Activated CD4-positive, alpha-beta memory T cell treated with anti-CD3 and anti-CD28 coated beads, Interleukin-2, amount 10 ng/mL, durations not matched to agents 7 days and 5 days (primary cell): ENCODE measurements at places on chromosomes 11 and 22. TPM values are rescaled to one million over a fixed set of nuclear protein-coding genes. Genes with fewer than 3 reads are reported as not detected.
A peak's percentile ranks its signal among the peaks of the same experiment; 100 is the strongest.

GRCh38 chr11:119699227-119699626 is 29.8 kb downstream of the NECTIN1 start:
- no peak for DNase-seq

HIC2 gene
- 4.0 TPM for total RNA-seq

KIRREL3 gene
- total RNA-seq = not detected

ADM2 gene
- 8.8 TPM for total RNA-seq

CRYBB2 gene
- total RNA-seq = not detected

DNA sequence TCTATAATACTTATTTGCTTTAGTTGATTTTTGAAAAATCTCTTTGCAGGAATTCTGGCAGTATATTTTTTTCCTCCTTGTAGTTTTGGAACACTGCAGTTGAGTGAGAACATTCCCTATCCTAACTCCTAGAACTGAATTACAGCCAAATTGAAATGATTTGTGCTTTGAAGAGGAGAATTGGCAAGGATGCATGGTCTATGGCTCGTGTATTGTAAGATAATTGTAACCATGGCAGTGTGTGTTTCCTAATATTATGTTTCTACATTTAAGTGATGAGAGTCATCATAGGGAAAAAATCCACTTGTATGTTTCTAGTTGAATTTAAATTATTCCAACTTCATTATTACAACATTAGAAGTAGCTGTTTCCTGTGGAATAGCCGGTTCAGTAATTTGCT is 80.9 kb upstream of the MYO18B start:
- DNase-seq = no peak

P2RX6 gene
- total RNA-seq = 0.08 TPM

USH1C gene
- not detected for total RNA-seq

DNA sequence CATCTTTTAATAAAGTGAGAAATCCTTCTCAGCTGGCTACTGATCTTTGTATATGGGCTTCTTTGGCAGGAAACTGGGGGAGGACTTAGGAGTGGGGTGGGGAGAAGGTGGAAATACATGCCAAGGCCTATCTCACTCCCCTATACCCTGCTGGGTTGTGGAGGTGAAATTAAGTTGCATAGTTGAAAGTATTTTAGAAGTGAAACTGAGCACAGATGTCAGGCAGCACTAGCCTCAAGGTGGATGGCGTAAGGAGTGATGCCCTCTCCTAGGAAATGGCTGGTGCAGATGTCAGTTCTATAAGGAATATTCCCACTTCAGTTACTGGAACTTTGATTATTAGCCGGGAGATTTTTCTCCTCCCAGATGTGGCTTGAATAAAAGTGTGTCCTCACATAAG is 46.3 kb downstream of the NNMT start:
- DNase-seq = no peak

DNA sequence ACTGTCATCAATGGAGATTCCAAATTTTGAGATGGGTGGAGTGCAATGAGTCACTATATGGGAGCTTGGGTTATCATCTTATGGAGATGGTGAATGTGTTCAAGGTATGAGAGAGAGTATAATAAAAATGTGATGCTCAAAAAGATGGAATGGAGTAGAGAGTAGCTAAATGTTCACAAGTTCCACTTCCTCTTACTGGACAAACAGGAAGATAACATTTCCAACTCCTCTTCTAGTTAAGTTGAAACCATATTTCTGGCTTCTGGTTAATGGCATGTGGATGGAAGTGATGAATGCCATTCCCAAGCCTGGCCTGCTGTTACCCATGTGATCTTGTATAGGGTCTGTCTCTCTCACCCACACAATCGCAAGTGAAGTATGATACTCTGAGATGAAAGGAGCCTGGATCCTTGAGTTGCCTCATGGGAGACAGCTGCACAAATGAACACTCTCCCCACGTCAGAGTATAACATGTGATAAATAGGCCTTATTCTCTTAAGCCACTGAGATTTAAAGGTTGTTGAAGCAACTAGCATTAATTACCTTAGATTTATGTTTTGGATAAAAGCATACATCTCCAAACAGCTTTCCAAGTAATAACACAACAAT is 111.0 kb downstream of the RAB38 start:
- DNase-seq = no peak

GRCh38 chr22:34914846-34915245 is 151.1 kb upstream of the ISX start:
- no peak for DNase-seq

DNA sequence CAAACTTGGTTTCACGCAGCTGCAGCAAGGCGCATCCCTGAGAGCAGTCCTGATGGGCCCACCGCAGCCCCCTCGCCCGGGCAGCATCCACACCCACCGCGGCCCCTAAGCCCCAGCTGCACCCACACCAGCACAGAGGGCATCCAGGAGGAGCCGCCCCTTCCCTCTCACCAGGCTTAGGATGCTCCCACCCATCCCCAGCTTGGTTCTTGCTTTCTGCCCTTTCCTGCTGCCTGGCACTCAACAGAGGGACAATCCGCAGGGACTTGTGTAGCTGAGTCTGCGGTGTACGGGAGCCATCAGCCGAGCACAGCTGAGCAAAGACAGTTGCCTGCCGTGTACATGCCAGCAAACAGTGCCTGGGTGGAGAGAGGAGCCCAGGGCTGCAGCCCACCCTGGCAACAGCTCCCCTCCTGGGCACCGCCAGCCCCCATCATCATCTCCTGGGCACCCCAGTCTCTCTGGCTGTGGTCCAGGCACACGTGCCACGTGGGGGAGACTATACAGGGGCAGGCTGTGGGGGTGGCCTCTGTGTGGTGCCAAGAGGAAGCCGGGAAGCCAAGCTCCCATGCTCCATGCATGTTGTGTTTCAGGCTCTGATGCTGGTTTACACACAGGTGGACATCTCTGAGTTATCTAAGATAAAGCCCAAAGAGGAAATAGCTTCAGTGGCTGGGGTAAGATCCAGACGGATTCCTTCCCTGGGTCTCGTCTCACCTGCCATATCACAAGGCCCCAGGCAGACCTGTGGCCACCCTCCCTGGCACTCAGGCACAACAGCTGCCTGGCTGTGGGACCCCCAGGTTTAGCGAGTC is 36.0 kb upstream of the GNB1L start:
- no peak for DNase-seq

GRCh38 chr22:37898441-37899181 is 7.5 kb upstream of the MICALL1 start:
- DNase-seq = no peak

HTR3B gene
- not detected for total RNA-seq

- DNase-seq = no peak
Measured at GRCh38 chr11:110565357-110566336, 135.9 kb downstream of the FDX1 start.

DNA sequence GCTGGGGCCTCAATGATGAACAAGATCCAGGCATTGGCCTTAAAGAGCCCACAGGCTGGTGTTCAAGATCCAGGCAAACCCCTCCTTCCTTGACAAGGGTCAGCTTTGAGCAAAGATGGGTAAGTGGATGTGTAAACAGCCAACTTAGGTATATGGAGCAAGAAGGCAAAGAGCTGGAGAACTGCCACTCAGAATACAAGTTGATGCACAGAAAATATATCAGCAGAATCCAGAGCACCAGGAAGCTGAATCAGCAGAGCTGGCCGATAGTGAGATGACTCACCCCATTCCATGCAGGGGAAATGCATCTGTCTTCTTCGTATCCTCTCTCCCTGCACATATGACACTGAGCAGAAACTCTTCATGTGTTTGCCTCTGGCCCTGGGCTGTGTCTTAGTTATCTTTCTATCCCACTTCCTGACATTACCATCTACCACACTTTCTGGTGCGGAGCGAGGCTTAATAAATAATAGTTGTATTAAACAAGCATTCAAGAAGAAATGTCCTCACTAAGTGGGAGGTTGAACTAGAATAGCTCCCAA is 57.8 kb downstream of the ENDOD1 start:
- DNase-seq = peak; percentile 26

PDGFD gene
- total RNA-seq = not detected

GRCh38 chr22:28883917-28884746 is 760 bp downstream of the ZNRF3 start:
- DNase-seq = peak; percentile 24

GRCh38 chr11:69520186-69520916 is 38.9 kb downstream of the LINC01488 start:
- DNase-seq = no peak

DNA sequence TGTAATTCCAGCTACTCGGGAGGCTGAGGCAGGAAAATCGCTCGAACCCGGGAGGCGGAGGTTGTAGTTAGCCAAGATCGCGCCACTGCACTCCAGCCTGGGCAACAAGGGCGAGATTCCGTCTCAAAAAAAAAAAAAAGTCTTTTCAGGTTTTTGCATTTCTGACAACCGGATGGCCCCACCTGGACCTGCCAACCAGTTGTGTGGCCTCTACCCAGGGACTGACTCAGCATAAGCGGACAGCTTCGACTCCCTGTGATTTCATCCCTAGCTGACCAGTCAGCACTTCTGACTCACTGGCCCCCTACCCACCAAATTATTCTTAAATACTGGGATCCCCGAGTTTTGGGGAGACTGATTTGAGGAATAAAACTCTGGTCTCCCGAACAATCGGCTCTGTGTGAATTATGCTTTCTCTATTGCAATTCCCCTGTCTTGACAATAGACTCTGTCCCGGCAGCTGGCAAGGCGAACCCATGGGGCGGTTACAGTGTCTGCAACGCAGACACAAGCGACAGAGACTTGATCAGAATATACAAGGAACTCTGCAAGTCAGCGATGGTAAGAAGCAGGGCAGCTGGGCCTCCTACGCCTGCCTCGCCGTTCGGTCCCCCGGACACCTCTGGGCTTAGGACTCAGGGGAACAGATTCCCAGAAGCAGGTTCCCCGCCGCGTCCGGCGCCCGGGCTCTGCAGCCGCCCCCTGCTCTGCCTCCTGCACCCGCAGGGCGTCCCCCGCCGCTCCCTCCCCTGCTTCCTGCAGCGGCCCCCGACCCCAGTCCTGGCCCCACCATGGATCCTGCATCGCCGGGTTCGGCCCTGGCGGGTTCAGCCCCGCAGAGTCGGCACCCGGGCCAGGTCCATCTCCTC is 741 bp upstream of the TALDO1 start:
- peak; percentile 55 for DNase-seq

CATSPERZ gene
- total RNA-seq = not detected

DNA sequence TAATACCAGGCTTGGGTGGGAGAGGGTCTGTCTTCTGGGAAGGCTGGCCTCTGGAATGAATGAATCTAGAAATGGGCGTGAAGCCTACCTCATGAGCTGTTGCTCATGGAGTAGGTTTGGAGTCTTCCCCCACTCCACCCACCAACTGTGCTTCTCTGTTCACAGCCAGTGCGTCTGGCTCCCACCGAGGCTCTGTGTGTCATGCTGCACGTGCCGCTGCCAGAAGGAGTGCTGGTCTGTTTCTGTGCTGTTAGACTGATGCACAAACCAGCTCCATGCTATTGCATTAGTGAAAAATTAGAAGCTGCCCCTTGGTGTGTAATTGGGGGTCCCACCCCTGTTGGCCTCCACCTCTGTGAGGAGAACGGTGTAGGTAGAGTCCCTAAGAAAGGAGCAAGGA is 132.3 kb upstream of the PARVA start:
- no peak for DNase-seq

- no peak for DNase-seq
Measured at GRCh38 chr11:124638500-124638899, 15.8 kb downstream of the TBRG1 start.

- DNase-seq = no peak
Measured at GRCh38 chr22:44661659-44662569, 40.1 kb upstream of the PRR5 start.

DNA sequence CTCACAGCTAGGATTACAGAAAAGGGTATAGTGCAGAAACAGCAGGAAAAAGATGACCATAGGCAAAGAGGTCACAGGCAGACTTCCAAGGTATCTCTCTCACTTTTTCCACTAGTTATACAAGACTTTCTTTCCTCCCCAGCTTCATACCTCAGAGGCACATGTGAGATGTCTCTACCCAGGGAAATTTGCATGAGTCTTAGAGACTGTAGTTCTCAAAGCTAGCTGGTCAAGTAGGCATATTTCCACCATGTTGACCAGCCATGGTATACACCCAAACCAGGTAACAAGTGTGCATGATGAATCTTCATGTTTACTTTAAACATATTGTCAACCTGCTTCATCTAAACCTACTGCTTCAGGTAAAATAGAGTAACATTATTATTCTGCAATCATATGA is 27.9 kb downstream of the PRMT3 start:
- no peak for DNase-seq

DNA sequence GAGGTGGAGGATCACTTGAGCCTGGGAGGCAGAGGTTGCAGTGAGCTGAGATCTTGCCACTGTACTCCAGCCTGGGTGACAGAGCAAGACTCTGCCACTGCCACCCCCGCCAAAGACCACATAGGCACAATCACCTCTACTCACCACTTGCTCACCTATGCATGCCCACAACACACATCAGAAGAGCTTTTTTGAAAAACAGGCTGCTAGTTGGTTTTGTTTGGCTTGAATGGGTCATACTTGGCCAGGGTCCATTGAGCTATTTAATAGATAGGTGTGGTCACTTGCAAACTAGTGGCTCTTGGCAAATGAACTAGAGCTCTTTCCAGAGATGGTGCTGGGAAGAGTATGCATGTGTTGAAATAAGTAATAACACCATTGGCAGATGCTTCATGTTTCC is 80.1 kb downstream of the EMSY start:
- no peak for DNase-seq

ACR gene
- total RNA-seq = not detected

DNA sequence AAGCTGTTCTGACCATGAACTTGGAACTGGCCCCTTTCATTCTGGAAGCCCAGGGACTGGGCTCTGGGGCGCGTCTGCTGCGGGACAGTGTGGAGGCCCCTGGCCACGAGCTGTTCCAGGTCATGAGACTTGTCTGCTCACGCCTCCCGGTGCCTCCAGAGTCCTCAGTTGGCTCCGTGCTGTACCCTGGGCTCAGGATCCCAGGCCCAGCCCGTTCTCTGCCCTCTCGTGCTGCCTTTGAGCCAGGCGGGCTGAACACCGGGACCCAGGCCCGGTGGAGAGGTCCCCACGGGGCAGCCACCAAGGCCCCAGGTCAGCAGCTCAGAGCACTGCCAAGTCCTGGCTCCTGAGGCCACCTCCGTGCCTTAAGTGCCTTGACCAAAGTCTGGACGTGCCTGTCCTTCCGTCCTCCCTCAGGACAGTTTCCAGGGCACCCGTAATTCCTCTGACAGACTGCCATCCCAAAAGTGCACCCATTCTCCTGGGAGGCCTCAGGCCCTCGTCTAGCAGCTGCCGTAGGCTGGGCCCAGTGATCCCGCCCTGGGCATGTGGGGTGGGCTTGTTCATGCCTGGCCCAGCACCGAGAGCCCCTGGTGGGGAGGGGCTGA is 36.3 kb upstream of the PPARA start:
- DNase-seq = no peak

GRCh38 chr11:120115272-120116000 is 22.5 kb downstream of the TRIM29 start:
- DNase-seq = no peak
